Hematopoietic multipotent progenitor cell treated with erythropoietin and hydrocortisone succinate and interleukin-3 and kit ligand, for 8 days (in vitro differentiated cells): ENCODE measurements at places on chromosomes 5 and 9.

DNA sequence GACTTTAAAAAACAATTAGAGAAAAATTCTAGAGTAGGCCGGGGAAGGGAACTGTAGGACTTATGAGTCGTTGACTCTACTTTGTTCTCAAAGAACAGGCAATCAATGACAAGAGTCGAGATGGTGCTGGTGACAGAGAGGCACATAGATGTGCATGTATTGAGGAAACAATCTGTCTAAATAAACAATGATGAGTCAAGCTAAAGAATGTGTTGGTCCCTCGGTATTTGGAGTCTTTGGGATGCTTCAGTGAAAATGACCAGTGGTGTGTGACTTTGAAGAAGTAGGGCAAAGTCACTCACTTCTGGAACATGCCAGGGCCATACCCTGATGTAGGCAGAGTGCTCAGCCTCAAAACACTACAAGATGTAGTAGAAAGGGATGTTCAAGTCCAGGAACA, 288.1 kb upstream of the PANK3 start:
- DNase-seq, result no peak

DNA sequence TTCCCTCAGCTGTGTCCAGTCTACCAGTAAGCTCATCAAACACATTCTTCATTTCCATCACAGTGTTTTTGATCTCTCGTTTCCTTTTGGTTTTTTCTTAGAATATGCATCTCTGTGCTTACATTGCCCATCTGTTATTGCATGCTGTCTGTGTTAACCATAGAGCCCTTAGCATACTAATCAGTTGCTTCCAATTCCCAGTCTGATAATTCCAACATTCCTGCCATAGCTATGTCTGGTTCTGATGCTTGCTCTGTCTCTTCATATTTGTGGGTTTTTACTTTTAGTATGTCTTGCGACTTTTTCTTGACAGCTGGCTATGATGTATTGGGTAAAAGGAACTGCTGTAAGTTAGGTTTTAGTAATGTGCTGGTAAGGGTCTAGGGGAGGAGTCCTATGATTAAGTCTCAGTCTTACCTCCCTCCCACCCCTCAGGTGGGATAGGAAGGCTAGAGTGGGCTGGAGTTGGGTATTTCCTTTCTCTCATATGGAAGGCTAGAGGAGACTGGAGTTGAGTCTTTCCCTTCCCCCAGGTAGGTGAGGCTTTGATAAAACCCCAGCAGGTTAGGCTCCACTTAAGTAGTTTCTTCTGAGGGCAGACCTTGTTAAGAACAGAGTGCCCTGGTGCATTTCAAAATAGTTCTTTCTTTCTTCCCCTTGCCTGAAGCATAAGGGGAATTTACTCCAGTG, 99.1 kb upstream of the RASGRF2 start:
- no peak for DNase-seq

- no peak for DNase-seq
Measured at GRCh38 chr5:132259069-132259851, 1.8 kb downstream of the PDLIM4 start.

DNA sequence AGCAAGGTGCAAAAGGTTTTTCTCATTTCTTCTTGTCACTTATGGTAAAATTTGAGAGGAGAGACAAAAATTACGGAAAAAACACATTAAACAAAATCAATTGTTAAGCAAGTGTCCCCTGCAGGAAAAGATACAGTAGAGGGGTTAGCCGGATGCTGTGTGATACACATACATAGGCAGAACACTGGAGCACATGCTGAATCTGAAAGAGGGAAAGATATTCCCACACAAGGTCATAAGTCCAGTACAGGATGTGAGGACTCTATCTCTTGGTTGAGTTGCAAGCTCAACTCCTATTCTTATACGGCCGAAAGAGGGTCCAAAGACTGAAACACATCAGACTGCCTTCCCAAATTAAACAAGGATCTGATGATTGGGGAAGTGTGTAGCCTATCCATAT, 427.5 kb upstream of the NUDT12 start:
- no peak for DNase-seq

- no peak for DNase-seq
Measured at GRCh38 chr5:115825948-115826347, 9.5 kb upstream of the CDO1 start.

DNA sequence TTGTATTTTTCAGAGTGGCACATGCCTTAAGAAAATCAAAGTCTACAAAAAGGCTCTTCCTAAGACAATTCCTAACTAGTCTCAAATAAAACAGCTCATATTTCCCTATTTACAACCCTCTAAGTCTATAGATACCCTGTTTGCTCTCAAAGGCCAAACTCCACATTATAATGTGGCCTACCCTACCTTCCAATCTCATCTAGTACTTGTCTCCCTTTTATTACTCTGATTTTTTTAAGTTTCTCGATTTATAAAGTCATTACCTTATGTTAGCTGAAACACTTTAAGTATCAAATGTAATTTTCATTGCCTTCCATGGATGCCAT, 19.4 kb downstream of the KIAA1191 start:
- no peak for DNase-seq

DNA sequence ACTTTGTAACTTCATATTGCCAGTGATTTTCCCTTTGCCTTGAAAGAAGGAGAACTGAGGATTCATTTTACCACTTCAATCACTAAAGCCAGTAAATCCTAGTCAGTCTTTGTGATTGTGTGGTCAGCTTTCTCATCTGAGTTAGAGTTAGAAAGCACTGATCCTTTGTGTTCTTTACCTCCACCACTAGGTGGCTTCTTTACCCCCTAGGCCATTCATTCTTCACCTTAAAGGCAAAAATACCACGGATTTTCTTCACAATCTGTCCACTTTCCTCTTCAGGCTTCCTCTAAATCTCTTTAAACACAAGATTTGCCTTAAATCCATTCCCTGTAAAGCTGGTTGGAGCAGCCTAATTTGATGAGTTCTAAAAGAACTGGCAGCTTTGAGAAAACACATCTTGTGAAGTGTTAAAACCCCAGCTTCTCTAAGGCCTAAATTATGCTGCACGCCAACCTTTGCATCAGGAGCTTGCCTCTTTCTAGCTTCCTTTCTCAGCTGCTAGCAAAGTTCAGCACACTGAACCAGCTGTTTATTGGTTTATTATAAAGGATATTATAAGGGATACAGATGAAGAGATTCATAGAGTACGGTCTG, 20.4 kb downstream of the BDP1 start:
- peak; percentile 32 for DNase-seq

DNA sequence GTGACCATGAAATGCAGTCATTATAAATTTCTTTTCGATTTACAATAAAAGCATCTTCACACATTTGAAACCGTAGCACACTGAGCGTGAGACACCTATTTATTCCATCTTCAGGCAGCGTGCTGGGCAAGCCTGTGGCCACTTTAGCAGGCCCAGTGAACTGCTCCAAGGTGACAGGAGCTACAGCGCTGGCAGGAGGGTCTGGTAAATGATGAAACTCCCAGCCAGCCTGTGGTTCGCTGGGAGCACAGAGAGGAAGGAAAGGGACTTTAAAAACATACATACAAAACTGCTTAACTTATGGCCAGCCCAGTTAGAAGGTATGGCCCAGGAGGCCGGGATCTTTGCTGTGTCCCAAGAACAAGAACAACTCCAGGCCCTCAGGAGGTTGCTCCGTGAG, 5.1 kb downstream of the RAPGEF1 start:
- no peak for DNase-seq

DNA sequence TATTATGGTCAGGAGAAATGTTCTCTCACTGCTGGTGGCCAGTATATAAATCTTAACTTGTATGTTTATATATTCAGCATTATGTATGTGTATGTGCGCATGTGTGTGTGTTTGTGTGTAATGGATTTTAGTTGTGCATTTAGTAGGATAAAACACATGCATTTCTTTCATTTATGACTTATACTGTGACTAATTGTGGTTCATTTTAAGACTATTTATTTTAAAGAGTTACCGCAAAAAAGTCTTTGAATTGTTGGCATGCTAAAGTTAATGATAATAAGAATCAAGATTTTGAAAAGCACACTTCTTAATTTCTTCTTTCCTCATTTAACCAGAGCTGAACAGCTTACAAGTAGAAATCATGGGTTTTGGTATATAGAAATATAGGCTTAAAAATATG, 60.9 kb downstream of the RAI14 start:
- DNase-seq, result no peak

DNA sequence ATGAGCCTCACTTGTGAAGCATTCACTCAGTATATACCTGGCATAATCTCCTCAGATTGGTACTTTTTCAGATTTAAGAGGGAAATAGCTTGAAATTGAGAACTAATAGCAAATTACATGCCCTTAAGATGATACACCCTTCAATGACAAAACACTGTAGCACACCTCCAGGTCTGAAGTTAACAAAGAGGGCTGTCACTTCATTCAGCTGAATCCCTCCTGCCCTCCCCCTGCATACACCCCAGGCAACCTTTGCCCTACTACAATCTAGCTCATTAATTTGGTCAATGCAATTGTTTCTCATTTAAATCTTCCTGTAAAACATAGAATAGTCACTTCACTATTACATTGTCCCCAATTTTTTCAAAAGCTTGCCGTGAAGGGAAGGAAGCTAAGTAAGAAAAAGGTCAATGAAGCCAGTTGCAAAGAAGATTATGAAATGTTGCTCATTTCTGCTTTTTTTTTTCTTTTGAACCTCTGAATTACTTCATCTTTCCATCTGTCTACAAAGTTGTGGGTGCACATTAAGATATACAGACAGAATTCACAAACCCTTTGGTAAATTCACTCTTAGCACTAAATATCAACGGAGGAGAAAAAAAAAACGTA, 294.8 kb upstream of the PTGER4 start:
- peak; percentile 13 for DNase-seq

DNA sequence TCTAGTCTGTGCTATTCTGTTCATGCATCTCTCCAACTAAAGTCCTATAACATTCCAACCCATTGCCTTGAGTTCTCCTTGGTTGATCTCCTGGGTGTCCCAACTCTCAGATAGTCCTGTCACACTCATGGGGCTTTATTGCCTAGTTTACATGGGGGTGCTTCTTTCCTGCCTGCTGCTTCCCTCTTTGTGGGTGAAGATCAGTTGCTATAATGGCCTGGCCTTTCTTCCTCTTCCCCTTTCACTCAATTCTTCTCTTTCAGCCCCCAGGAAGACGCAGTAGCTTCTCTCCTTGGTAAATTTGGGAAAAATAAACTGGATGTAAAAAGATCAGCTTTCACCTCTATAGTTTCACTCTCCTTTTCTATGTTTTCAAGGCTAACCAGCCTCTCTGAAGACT, 66.5 kb downstream of the PTCD2 start:
- no peak for DNase-seq

DNA sequence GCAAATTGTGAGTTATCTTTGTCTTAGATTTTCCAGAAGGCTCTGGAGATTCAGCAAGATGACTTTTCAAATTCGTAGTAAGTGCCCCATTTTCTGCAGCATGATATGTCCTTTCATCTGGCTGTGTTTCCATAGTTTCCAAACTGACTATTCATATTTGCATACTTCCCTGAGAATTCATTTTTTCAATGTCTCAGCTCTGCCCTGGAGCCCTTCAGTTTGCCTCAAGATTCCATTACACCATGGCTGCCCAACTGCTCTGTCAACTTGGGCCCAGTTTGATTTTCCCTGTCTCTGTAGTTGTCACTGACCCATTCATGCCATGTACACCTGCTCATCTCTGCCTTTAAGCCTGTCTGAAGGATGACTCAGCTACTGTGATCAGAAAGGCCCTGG, 94.2 kb upstream of the RUSC2 start:
- no peak for DNase-seq

DNA sequence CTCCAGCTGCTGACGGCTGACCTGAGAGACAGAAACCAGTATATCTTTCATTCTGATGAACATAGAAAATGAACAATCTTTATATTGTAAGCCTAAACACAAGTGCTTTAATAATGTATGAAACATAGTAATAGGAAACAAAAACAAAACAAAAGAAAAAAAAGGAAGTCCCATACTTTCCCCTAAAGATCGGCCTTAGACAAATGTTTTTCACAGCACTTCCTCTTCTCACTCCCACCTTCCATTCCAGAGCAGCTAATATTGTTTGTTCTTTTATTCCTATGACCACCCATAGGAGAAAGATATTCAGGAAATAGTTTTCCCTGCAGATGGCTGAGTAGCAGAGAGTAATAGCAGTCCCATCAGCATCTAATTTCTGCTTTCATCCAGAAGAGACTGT, 194.4 kb upstream of the SLC27A6 start:
- DNase-seq, result no peak

- peak; percentile 67 for DNase-seq
Measured at GRCh38 chr9:116422119-116422979, 264.8 kb upstream of the TRIM32 start.

DNA sequence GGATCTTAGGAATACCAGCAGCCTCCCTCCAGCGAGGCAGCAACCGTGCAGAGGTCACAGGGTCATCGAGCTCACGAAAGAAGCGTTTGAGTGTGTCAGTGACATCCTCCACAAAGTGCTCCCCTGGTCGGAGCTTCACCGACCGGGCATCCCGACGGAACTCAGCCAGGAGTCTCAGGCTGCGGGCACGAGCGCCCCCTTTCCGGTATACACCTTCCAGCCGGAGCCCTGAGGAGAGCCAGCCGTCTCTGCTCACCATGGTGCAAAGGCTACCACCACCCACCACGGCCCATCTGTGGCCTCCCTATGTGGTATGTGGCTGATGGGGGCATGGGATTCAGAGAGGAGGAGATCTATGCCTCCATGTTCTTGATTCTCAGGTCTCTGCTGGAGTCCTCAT, 10.8 kb upstream of the FCHSD1 start:
- DNase-seq, result no peak

DNA sequence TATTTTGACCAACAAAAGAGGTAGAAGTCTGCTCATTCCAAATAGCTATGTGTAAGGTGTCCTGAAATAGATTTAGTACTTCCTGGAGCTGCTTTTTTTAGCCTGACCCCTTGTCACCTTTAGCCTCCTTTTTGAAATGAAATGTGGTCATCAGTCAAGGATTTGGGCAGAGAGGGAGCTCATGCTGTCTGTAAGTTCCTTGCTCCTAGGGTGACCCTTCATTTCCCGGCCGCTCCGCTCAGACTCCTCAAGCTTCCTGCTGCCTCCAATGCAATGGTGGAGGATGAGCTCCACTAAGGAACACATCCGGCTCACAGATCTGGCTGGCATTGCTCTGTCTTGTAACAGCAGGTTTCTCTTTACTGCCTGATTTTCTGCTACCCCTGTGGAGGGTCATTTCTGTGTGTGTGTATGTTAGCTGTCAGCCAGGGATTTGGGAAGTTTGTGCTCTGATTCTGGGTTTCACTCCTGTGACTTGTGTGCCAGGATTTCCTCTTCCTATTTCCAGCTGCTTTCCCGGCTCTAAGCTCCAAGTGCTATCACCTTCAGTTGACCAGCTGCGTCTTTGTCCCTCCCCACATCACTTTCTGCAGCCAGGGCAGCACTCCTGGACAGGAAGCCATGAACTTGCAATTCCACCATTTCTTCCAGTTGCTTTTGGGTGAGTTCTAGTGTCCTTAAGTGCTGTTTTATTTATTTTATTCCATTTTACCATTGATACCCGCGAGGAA, 265.9 kb downstream of the ICE1 start:
- DNase-seq, result no peak

GRCh38 chr5:66989286-66989685, 207.3 kb downstream of the CD180 start:
- no peak for DNase-seq

DNA sequence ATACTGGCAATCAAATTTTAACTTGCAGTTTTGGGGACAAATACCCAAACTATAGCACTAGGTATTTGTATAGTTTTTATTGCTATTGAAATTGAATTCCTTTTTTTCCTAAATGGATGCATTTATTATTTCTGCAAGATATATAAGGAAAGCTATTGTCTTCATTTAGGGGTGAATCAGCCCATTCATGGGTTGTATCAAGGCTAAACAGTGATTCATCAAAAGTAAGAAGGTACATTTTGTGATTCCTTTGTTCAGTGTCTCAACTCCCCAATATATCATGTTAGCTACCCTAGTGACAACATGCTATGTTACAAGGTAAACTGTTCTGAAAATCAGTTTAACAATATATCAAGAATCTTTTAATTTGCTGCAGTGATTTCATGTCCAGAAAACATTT, 185.7 kb downstream of the PLK2 start:
- no peak for DNase-seq
